Lower lobe of right lung (tissue), 2 donors: ENCODE measurements at places on chromosomes 7 and 10. TPM values are rescaled to one million over a fixed set of nuclear protein-coding genes. Genes with fewer than 3 reads are reported as not detected.

- no peak overlapping the region for H3K4me3 ChIP-seq
- H3K27ac ChIP-seq: no peak overlapping the region
- DNase-seq: no peak
- peaks cover 14% of the 10 kb centered on the region for H3K4me1 ChIP-seq
- no peaks in the 10 kb centered on the region for H3K27me3 ChIP-seq
These were observed 140.5 kb downstream of the BICC1 start for GRCh38 chr10:58653139-58653538.

GRCh38 chr7:66013938-66014337 lies 31.9 kb upstream of the GUSB start:
- peak; percentile 60 for DNase-seq
- H3K36me3 ChIP-seq: no peaks in the 10 kb centered on the region
- H3K4me1 ChIP-seq: no peaks in the 10 kb centered on the region
- no peak overlapping the region for H3K4me3 ChIP-seq
- no peaks in the 10 kb centered on the region for H3K27me3 ChIP-seq
- no peak overlapping the region for H3K27ac ChIP-seq

- peaks cover 57% of the 10 kb centered on the region for H3K27me3 ChIP-seq
- no peak overlapping the region for H3K27ac ChIP-seq
- H3K36me3 ChIP-seq: no peaks in the 10 kb centered on the region
- H3K4me3 ChIP-seq: no peak overlapping the region
These were observed 14.3 kb downstream of the SKIDA1 start for GRCh38 chr10:21511095-21511570.

DNA sequence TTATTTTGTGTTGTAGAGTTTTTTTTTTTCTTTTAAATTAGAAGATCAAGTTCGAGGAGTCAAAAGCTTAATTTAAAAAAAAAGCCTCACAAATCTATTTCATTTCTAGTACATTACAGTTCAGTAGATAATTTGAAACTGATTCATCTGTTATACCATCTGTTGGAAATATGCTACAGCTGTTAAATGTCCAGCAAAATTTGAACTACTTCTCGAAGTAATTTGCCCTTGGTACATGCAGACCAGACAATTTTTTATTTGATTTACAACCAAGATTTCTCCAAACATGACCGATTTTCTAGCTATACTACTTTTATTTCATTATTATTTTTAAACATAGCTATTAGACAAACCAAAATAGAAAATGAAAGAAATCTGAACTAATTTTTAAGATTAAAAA lies 647.9 kb downstream of the CNTNAP2 start:
- DNase-seq: no peak
- H3K27me3 ChIP-seq: no peaks in the 10 kb centered on the region
- H3K4me1 ChIP-seq: no peaks in the 10 kb centered on the region
- no peak overlapping the region for H3K4me3 ChIP-seq
- no peaks in the 10 kb centered on the region for H3K36me3 ChIP-seq
- no peak overlapping the region for H3K27ac ChIP-seq

GRCh38 chr7:33762911-33763306 lies 142.4 kb upstream of the BMPER start:
- no peak overlapping the region for H3K4me3 ChIP-seq
- DNase-seq: no peak
- H3K36me3 ChIP-seq: no peaks in the 10 kb centered on the region
- no peak overlapping the region for H3K27ac ChIP-seq

DNA sequence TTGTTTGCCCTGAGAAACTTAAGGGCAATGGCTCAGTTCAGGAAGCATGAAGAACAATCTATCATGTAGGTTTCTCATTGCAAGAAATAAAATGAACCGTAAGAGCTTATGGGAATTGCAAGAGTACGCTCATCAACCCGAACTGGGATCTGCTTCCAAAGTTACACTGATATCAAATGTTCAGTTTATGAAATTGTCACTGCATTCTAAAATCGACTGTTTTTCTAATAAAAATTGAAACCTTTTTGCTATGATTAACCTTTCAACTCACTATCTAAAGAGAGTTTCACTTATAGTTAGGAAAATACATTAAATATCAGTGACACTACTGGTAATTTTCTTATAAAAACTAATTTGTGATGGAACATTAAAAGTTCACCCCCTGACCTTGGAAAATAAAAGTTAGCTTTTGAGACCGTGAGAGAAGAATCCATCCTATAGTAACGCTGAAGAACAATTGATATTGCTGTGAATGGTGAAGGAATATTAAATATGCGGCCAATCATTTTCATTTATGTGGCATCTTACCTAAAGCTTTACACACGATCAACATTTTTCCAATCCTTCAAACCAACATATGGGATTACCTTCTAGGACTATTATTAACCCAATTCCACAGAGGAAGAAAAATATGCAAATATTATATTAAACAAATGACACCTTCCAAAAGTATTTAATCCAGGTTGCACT lies 2.2 kb downstream of the MEOX2 start:
- H3K4me3 ChIP-seq: peak overlapping the region; percentile 57
- no peaks in the 10 kb centered on the region for H3K36me3 ChIP-seq
- no peak for DNase-seq
- peak overlapping the region; percentile 80 for H3K27ac ChIP-seq
- H3K27me3 ChIP-seq: peaks cover 42% of the 10 kb centered on the region

DNA sequence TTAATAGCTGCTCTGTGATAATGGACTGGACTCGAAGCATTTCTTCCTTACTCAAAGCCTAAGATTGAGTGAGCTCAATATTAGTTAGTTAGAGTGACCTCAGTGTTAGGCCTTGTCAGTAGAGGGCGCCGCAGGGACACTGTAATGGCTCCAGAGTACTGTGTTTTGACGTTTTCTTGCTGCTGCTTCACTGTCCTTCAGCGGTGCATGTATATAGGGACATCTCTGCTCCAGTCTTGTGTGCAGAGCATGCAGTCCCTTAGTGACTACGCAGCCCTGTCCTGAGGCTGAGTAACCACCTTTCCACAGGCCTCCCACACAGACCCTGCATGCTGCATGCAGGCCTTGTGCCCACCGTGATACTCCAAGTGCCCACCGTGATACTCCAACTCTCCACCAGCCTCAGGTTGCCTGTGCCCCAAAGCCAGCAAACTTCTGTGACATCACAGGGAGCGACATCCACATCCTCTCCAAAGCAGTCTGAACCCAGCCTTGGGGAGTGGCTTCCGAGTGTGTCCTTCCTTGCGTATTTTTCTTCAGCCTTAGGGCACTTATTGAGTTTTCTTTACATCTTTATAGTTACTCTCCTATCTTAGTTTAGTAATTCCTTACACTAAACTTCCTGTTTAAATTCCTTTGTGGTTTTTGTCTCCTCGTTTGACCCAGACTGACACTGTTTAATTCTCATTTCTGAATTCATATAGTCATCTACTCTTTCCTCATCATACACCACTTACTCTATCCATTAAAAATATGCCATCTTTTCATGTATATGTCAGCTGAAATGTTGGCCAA lies 118.2 kb downstream of the JAZF1 start:
- DNase-seq: peak; percentile 81
- H3K27ac ChIP-seq: no peak overlapping the region
- no peaks in the 10 kb centered on the region for H3K36me3 ChIP-seq
- H3K4me1 ChIP-seq: peaks cover 25% of the 10 kb centered on the region

GRCh38 chr10:8054494-8055407 lies at the start of gene GATA3:
TSS of gene GATA3 (plus strand) at chr10:8054688. CDS start at chr10:8055656, 968 bp downstream.
- DNase-seq: peak; percentile 78
- H3K27ac ChIP-seq: peak within 1 kb of the TSS; percentile 78
- no peaks in the 10 kb centered on the region for H3K36me3 ChIP-seq
- H3K4me3 ChIP-seq: peak within 1 kb of the TSS; percentile 60
- H3K27me3 ChIP-seq: peaks cover 95% of the 10 kb centered on the region
- peaks cover 72% of the 10 kb centered on the region for H3K4me1 ChIP-seq

DNA sequence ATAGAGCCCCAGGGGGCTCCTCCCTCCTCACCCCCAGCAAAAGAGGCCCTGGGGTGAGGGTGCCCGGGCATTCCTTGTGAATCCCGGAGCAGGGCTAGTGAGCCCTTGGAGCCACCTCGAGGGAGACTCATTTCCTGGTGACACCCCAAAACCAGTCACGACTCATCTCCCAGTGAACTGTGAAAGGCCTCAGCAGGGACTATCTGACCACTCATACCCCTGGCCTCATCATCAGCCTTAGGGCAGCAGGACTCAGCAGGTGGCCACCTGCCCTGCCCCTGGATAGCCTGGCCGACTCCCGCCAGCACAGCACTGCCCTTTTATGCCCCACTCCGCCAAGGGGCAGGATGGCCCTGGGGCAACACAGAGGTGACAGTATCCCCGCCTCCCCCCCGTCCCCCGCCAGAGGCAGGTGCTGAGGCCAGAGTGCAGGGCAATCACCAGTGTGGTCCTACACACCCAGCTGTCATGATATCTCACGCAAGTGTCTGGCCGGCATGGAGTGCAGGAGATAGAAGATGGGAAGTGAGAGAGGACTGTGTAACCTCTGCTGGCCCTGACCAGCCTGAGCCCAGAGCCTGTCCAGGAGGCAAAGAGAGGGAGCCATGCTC lies 3.2 kb downstream of the SNCG start:
- no peak overlapping the region for H3K4me3 ChIP-seq
- DNase-seq: no peak
- peaks cover 43% of the 10 kb centered on the region for H3K4me1 ChIP-seq

DNA sequence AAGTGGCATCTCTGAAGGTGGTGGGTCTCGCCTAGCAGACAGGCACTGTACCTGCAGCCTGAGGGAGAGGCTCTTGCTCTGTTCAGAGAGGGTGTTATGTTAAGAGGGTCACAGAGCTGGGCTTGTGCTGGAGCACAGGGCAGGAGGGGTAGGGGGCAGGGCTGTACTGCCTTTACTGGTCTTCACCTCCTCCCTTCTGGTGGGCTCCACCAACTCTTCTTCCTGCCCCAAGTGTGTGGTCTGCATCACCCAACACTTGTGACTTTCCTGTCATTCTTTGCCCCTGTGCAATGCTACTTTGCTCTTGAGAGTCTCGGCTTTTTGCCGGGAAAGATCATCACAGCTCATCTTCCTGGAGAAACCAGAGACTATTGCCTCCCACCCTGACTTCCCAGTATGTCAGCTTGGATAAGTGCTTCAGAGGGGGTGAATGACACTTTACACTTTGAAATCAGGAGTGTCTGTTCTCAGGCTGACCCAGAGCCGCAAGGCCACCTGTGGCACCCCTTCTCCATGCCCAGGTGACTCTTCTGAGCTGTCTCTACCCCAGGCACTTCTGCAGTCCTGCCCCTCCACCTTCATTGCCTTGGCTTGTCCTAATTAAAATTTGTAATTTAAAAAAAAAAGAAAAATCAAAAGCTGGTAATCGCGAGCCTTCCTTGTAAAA lies 38.4 kb upstream of the IKZF1 start:
- H3K27ac ChIP-seq: peak overlapping the region; percentile 36

DNA sequence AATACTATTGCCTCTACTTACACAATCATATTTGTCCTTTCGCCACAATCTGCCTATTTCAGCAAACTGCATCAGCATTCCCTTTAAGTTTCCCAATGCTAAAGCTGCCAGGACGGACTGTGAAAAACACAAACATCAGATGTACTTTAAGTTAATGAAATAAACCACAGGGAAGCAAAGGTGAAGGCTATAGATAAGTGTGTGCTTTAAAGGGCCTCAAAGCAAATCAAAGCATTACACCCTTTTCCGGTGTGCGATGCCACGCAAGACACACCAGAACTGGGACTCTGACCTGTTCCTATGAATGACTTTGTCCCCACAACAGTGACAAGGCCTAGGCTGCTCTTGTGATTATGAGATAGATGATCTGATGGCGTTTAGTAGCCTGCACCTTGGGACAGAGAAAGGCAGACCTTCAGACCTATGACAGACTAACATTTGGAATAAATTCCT lies 23.4 kb downstream of the SLC26A3 start:
- H3K4me3 ChIP-seq: no peak overlapping the region
- no peak for DNase-seq
- H3K4me1 ChIP-seq: no peaks in the 10 kb centered on the region
- H3K27me3 ChIP-seq: no peaks in the 10 kb centered on the region
- H3K27ac ChIP-seq: no peak overlapping the region
- no peaks in the 10 kb centered on the region for H3K36me3 ChIP-seq

DNA sequence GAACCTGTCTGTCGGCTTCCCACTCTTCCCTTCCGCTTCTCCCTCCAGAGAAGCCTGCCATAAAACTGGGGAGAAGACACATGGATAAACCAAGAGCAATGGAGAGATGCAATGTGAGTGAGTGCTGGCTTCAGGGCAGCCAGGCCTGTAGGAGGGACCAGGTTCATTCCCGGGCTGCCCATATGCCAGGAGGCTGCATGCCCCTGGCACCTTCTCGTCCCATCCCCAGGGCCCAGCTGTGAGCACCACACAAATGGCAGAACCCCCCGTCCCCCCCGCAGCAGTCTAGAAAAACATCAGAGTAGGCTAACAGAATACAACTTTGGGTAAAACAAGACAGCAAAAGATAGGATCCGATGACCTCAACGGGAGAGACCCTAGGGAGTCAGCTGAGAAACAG lies 341.3 kb upstream of the SHH start:
- no peak for DNase-seq
- H3K27ac ChIP-seq: no peak overlapping the region
- no peaks in the 10 kb centered on the region for H3K27me3 ChIP-seq
- no peaks in the 10 kb centered on the region for H3K4me1 ChIP-seq
- no peak overlapping the region for H3K4me3 ChIP-seq
- no peaks in the 10 kb centered on the region for H3K36me3 ChIP-seq

DNA sequence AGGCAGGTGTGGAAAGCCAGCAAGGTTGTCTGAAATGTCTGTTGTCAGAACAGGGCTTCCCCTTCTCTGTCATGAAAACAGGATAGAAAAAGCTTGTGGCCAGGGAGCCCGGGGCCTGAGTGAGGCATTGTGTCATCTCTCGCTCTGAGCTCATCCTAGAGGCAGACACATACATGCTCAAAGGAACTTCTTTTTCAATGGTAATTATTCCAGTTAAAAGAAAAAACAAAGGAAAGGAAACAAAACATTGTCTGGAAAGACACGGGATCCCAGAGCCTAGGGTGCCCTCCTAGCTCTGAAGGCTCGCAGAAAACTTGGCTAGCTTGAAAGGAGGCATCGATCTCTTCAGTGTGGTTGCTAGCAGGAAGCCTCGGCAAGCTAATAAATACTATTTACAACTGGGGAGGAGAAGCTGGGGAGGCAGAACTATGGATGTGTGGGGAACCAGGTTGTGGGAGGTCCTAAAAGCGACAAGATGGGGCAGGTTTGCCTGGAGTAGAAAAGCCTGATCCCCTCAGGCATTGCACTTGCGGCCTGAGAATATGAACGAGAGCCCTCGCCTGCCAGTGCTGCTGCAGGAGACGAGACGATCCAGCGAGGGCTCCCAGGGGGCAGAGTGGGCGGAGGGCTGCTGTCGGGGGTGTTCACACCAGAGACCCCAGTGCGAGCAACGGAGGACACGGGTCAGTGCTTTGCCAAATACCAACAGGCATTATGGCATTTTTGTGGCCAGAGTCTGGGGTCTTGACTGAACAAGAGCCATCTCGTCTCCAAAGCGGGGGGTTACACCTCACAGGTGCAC lies 32.8 kb upstream of the DGKI start:
- H3K27ac ChIP-seq: no peak overlapping the region
- no peak for DNase-seq
- no peak overlapping the region for H3K4me3 ChIP-seq
- H3K4me1 ChIP-seq: peaks cover 6% of the 10 kb centered on the region

FFAR4 gene
- 13.7 TPM for total RNA-seq

ACHE gene
- 0.97 TPM for total RNA-seq

DPY19L1 gene
- 38.4 TPM for total RNA-seq

MINDY4 gene
- 13.8 TPM for total RNA-seq

OGDHL gene
- 0.30 TPM for total RNA-seq

UFSP1 gene
- 2.3 TPM for total RNA-seq

AMPH gene
- total RNA-seq: 1.2 TPM

KCND2 gene
- total RNA-seq: 0.38 TPM
